NCI-H510A (cell line): ENCODE measurements at places on chromosomes 3 and 15.

DNA sequence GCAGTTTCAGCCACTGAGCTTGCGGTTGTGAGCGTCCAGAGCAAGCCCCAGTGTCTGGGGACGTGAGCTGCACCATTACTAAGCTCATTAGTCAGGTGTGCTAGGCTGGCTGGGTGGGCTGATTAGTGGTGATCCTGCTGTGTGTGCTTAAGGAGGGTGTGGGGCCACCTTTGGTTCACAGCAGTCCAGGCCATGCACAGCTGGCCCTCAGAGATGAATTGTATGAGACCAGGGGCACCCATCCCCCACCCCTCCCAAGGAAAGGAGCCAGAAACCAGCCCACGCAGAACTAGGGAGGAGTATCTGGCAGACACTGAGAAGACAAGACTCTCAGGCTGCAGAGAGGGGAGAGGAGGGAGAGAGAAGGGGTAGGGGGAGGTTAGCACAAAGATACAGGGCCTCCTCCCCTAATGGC lies 3.8 kb downstream of the TYRO3 start:
- DNase-seq = no peak

DNA sequence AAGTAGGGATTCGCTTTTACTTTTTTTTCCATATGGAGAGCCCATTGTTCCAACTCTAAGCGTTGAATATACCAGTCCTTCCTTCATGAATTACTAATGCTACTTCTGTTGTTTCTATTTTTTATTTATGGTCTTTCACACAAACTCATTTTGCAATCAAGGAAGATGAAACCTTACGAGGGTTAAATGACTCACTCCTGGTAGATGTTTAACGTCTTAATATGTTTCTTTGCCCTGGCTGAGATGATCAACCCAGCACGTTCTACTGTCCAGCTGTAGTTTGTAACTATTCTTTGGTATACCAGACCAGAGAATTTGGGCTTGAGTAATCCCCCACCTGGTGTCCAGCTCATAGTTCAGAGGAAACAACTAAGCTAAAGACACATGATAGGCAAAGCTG lies 23.1 kb downstream of the CDCP1 start:
- no peak for DNase-seq

GRCh38 chr3:179196098-179196497 lies 47.9 kb downstream of the PIK3CA start:
- DNase-seq = no peak

DNA sequence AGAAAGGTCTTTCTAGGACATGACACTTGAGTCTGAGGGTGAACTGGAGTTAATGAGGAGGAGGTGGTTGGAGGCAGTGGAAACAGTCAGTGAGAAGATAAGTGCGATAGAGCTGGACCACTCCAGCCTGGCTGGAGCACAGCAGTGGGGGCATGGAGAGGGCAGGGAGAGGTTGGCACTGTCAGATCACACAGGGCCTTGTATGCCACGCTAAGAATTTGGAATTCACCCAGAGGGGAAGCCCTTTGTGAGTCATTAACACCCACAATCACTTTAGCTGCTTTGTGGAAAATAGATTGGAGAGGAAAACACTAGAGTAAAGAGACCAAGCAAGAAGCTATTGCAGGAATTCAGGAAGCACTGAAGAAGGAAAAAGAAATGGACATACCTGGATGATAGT lies 83.3 kb downstream of the ZNF621 start:
- no peak for DNase-seq

DNA sequence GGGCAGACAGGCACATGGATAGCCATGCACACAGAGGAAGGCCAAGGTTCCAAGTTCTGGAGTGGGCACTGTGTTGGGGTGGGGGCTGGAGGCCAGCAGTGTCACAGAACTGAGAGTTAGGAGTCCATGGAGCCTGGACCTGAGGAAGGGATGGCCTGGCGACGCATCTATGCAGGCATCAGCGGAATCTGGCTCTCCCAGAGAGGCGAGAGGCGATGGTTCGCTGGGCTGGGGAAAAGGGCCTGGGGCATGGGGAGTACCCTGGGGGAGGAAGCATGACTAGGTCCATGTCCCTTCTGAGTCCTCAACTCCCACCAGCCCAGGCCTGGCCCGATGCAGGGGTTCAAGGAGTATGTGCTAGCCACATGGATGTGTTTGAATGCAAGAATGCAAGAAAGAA lies 192.8 kb upstream of the LINGO1 start:
- no peak for DNase-seq

- no peak for DNase-seq
These were observed 71.1 kb downstream of the CDAN1 start for GRCh38 chr15:42665827-42666226.

- no peak for DNase-seq
These were observed 555 bp downstream of the TM2D3 start for GRCh38 chr15:101651554-101652097.

DNA sequence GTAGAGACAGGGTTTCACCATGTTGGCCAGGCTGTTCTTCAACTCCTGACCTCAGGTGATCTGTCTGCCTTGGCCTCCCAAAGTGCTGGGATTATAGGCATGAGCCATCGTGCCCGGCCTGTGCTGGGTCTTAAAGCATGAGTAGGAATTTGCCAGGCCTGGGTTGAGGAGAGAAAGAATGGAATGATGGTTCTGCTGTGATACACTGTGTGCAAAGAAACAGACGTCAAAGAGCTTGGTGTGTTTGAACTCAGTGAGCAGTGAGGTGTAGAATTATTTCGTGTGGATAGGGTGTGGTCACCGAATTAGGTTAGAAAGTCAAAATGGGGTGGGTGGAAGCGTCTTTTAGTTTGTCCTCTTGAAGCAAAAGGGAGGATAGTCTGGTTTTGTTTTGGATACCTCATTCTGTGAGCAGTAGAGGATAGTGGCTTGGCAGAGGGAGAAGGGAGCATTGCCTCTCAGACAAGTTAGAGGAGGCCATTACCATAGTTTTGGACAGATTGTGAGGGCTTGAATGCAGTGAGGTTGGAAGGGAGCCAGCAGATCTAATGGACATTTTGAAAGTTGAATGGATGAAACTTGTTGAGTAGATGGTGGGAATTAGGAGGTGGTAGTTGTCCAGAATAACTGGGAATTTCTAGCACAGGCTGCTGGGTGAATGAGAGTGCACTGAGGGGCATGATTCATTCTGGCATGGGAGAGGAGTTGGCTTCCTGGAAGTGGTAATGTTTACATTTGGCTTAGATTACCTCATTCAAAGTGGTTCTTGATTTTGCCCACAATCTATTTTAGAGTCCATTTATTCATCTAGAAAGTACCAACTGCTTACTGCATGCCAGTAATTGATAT lies 27.2 kb downstream of the AKAP13 start:
- no peak for DNase-seq

DNA sequence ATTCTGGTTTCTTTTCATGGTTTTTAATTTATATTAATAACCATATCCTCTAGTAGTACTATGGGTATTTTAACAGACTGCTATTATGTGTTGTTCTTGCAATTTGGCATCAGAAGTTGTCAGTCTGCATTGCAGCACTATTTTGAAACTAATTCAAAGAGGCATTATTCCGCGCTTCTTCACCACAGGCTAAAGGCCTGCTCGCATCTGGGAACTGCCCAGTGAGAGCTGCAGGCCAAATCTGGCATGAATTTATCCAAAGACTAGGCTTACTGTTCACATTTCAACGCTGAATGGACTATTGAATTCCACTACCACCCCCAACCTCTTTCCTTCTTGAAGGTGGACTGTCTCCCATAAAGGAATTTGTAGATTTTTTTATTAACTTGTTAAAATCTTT lies 310.4 kb upstream of the NR2F2 start:
- DNase-seq = no peak

DNA sequence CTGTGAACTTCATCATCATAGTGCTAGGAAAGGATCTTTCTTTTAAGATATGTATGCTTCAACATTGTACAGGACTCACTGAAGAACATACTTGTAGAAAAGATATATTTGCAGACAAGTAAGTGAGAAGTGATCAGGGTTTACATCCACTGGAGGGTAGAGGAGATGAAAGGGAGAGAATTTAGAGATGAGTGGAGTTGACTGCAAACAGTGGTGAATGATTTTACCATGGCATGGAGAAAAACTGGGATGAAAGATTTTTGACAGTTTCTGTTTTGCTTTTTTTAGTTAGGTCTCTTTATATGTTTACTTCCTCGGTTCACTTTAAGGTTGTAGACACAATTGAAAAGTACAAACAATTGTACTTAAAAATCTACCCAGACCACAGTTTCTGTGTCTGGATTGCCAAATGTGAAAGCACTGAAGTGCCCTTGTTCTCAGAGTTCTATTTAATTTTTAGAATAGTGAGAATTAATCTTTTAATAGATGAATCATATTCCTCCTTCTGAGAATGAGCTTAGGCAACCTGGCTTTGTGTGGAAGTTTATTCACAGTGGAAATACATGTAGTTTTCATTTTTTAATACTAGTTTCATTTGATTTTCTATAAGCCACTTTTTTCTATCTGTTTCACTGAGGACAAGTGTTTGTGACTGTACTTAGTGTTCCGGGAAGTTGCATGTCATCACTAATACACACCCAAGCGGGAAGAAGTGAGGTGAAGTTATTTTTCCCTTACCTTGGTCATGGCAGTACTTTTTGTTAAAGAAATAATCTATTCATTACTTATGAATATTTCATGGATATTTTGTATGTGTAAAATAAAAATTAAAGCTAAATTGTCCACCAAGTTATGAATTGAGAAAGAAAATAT lies 1.8 kb upstream of the GPR171 start:
- DNase-seq = no peak

DNA sequence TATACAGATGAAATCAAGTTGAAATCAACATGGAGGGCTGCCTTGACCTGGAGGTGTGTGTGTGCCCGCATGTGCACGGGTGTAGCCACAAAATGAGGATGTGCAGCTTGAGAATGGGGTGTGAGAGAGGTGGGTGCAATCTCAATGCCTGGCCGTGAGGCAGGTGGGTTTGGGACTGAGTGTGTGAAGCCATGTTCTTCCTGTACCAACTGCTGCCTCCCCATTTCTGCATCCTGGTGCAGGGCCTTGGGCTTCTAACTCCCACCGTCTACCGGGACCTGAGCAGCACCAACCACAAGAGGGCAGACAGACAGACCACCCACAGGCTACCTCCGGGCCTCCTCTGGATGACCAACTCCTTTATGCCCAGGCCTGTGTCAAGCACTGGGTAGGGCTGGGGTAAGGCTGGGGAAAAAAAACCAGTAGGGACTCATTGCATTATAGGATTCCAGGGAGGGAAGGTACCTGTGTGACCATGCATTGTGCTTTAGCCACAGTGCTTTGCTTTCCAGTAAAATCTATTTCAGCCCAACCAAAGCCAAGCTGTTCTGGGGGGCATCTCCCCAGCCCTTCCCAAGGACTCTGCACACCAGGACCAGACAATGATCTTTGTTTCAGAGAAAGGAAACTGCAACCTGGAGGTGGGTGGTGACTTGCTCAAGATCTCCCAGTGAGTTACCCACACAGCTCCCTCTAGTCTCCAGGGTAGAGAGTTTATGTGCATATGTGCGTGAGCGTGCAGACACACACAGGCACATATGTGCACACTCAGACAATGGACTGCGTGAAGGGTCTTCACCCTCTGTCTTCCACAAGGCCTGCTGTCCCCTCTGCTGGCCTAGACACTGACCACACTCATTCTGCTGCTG lies 162.2 kb upstream of the TLE3 start:
- no peak for DNase-seq

- DNase-seq = no peak
These were observed 8.5 kb downstream of the PPCDC start for GRCh38 chr15:75031848-75032247.

DNA sequence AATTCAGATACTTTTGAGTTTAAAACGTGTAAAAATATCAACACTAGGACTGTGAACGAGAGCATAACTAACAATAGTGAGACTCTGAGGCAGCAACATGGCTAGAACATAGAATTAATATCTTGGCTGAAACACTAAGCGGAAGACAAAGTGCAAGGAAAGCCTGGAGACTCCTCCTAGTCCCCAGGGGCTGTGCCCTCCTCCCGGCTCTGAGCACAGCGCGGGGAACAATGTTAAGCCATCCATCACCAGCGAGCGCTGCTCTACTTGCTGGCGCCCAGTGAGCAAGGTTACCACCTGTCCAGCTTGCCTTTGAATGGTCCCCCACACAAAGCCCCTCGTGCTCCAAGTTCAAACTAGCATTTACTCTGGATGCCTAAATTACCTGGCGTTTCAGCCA lies 436.9 kb downstream of the FOXP1 start:
- no peak for DNase-seq

DNA sequence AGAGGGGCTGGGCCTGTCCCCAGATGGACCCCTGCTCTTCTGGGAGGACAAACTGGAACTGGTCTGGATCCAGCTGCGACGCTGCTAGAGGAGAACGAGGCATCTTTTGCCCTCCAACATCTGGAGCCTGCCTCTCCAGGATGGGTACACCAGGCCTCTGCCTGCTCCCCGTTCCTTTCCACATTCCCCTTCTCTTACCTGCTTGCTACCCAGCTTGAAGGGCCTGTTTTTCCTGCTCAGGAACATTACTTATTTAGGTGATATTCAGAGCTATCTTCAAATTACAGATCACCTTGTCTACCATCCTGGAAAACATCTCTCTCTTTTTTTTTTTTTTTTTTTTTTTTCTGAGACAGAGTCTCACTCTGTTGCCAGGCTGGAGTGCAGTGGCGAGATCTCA lies 64.0 kb downstream of the CHRD start:
- no peak for DNase-seq

- DNase-seq = no peak
These were observed 32.0 kb downstream of the GLB1 start for GRCh38 chr3:33064929-33065328.

DNA sequence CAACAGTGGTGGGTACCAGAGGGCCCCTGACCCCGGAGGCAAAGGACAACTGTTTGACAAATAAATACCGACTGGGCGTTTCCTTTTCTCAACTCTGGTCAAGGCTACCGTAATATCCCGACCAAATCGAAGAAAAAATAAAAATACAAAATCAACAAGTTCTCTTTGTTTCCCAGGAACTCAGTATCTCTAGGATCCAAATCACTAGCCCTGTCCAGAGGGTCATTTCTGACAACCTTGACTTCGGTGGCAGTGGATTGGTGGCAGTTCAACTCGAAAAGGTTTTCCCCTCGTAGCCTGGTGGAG lies 456 bp upstream of the DGKG start:
- no peak for DNase-seq

GRCh38 chr15:74297887-74298286 lies 61.8 kb downstream of the CCDC33 start:
- DNase-seq = no peak

- no peak for DNase-seq
These were observed 127.2 kb downstream of the CD47 start for GRCh38 chr3:107963581-107963980.

GRCh38 chr15:79243723-79244122 lies 38.8 kb upstream of the ANKRD34C start:
- no peak for DNase-seq

DNA sequence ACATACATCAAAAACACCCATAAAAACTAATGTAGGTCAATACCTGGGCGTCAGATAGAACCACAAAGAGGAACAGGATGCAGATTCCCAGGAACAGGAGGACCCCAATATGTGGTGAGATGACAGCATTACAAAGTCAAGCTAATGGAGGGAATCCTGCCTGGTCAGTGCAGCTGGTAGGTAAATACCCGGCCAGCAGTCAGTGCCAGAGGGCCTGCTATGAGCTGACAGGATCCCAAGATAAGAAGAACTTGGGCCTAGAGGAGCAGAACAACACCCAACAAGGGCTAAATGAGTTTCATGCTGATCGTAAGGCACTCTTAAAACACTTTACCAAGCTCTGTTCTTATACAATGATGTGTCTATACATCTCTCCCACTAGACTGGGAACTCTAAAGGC lies 61.2 kb upstream of the KCNMB2 start:
- DNase-seq = no peak

GRCh38 chr3:40328374-40328773 lies 18.9 kb downstream of the EIF1B start:
- DNase-seq = no peak

- DNase-seq = no peak
These were observed 297.3 kb downstream of the DOCK3 start for GRCh38 chr3:50972029-50972428.
